ENCODE measurements at places on chromosomes 16 and 17. TPM values are rescaled to one million over a fixed set of nuclear protein-coding genes. Genes with fewer than 3 reads are reported as not detected.

Gene SPIRE2
- total RNA-seq: 0.72 TPM

DNA sequence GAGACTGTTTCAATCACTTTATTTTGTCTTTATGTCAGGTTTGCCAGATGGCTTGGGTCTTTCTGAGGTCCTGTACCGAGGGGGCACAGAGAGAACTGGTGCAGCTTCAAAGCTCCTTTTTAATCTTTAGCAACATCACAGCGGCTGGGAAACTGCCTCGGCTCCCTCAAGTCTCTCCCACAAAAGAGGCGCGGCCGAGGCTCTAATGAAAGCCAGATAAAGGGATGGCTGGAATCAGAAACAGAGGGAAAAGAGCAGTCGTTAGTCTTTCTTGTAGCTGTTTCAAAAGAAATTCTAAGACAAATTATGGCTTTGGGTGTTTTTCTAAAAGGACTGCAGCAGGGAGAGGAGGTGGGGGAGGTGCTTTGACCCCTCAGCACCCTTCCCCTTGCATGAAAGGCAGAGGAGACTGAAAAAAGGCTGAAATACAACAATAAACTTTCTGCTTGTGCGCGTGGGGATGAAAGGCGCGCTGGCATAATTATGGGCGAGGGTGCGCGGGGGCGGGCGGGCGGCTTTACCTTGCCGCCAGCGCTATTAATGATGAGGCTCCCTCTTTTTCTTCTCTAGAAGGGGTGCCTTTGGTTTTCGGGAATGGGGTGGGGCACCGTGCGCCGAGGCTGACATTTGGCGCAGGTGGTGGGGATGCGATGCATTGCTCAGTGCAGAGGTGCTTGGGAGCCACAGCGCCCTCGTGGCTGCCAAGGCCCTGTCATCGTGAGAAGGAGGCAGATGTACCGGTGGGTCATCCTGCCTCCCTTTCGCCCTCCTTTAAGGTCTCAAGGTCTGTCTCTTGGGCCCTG, 22.3 kb upstream of the BRD7 start:
- DNase-seq: no peak
- peaks cover 22% of the 10 kb centered on the region for H3K27me3 ChIP-seq
- H3K36me3 ChIP-seq: no peaks in the 10 kb centered on the region
- no peak overlapping the region for H3K27ac ChIP-seq
- no peaks in the 10 kb centered on the region for H3K4me1 ChIP-seq
- H3K4me3 ChIP-seq: no peak overlapping the region

GRCh38 chr17:82851381-82851780, 11.6 kb upstream of the ZNF750 start:
- no peaks in the 10 kb centered on the region for H3K27me3 ChIP-seq
- no peak overlapping the region for H3K27ac ChIP-seq
- no peaks in the 10 kb centered on the region for H3K4me1 ChIP-seq
- DNase-seq: no peak
- no peak overlapping the region for H3K4me3 ChIP-seq
- peaks cover 4% of the 10 kb centered on the region for H3K36me3 ChIP-seq

Gene LRRC46
- not detected for total RNA-seq

Gene TLCD2
- 0.83 TPM for total RNA-seq

DNA sequence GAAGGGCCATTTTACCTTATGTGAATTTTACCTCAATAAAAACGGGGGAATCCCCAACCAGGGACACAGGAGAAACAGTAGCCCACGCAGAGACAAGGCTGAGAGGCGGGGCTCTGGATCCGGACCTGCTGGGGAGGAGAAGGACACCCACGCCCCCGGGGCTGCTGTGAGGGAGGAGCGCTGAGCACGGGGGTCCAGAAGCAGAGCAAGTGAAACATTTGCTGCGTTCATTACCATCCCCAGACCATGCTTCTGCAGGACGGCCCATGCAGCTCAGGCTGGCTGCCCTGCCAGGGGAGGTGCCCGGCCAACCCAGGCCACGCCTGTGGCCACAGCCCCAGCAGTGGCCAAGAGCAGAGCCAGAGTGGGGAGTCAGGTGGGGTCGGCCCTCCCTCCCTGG, 50.0 kb downstream of the KCNJ18 start:
- H3K27ac ChIP-seq: no peak overlapping the region
- H3K27me3 ChIP-seq: no peaks in the 10 kb centered on the region
- H3K36me3 ChIP-seq: no peaks in the 10 kb centered on the region
- no peak overlapping the region for H3K4me3 ChIP-seq

Gene ABCC11
- under 0.01 TPM for total RNA-seq

DNA sequence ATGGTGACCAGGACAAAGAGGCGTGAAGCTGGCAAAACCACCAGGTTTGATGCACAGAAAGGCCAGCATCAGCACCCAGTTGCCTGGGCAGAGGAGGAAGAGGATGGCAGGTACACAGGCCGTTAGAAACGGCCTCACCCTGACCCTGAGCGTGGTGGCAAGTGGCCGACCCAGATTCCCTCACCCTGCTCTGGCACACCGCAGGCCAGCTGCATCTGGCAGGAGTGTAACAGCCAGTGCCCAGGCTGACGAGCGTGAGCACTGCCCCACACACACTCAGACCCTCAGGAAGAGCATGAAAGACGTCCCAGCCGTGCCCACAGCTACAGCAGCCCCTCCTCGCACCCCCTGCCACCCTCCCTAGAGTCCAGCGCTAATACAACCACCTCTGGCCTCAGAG, 82.0 kb downstream of the ANKRD11 start:
- H3K27ac ChIP-seq: no peak overlapping the region
- H3K4me1 ChIP-seq: peaks cover 34% of the 10 kb centered on the region
- no peaks in the 10 kb centered on the region for H3K27me3 ChIP-seq
- H3K36me3 ChIP-seq: no peaks in the 10 kb centered on the region
- no peak overlapping the region for H3K4me3 ChIP-seq
- no peak for DNase-seq

Gene TMEM235
- total RNA-seq: not detected

Gene CHD9NB
- total RNA-seq: 1.1 TPM

DNA sequence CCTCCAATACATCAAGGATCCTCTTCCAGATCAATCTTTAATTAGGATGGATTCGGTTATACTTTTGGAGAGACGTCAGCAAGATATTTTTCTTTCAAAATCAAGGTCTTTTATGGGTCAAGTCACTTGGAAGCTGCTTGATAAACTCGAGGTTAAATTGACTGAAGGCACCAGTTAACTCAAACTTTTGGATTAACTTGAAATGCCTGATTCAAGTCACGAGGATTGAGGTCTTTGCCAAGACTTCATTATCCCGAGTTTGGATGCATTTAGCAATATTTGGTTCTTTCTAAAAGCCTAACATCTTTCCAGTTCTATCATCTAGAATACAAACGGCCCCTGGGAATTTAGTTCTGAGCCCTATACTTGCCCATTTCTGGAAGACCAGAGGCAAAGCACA, 82.9 kb downstream of the MYH11 start:
- H3K27ac ChIP-seq: no peak overlapping the region
- peaks cover 4% of the 10 kb centered on the region for H3K27me3 ChIP-seq
- H3K4me1 ChIP-seq: peaks cover 2% of the 10 kb centered on the region
- no peak overlapping the region for H3K4me3 ChIP-seq

DNA sequence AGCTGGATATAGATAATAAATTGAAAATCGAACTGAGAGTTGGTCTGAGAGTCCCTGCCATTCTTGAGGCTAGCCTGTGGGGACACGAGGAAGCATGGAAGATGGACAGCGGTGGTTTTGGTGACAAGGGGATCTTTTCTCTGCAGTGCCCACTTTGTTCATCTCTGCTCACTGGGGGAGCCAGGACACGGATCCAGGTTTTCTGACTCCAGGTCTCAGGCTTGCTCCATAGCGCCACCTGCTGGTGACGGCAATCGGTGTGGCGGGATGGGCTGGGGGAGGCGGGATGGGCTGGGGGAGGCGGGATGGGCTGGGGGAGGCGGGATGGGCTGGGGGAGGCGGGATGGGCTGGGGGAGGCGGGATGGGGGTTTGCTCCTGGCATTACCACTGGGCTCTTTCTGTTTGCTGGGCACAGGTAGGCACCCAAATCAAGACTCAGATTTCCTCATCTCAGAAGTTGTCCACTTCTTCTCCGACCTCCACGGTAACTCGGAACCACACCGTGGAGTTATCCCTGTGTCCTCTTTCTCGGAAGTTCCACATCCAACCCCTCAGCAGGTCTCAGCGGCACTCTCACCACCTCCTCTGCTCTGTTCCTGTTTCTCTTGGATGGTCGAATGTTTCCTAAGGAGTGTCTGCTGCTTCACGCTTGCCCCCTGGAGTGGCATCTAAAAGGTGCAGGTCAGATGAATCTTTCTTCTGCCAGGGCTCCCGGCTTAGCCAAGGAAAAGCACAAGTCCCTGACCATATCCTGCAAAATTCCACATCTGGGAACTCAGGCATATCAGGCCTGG, 142.4 kb downstream of the CYLD start:
- H3K4me1 ChIP-seq: no peaks in the 10 kb centered on the region
- no peak overlapping the region for H3K27ac ChIP-seq
- no peaks in the 10 kb centered on the region for H3K36me3 ChIP-seq
- H3K4me3 ChIP-seq: no peak overlapping the region

DNA sequence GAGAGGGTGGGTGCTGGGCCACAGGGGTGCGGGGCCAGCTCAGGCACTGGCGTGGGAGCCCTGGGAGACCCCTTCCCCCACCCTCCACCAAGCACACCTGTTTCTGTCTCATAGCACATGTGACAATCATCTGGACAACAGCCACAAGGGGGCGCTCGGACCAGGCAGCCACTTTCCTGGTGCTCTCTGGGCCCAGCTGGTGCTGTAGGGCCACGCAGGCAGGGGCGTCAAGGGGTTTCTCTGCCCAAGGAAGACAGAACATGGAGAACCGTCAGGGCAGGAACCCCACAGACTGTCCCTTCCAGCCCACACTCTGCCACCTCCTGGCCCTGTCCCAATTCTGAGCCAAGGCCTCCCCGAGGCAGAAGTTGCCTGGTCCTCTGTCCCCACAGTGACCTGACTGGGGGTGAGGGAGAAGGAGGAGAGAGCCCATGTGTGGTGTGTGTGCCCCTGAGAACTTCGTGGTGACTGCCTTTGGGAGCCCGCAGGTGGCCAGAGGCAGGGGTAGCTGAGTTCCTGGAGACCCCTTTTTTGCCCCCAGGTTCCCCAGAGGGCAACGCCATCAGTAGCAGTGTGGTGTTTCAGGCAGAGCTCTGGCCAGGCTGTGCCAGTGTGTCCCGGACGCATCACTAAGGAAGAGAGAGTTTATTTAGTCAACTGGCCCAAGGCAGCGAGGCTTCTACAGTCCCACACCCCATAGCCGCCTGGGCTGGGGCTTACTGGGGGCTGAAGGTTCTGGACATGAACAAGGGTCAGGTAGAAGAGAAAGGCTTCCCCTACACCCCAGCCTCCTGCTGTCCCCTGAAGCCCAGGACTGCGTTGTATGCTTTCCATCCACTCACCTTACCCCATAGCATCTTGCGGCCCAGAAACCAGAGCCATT, 3.1 kb upstream of the SETD6 start:
- peak; percentile 55 for DNase-seq
- H3K4me3 ChIP-seq: no peak overlapping the region
- no peaks in the 10 kb centered on the region for H3K27me3 ChIP-seq
- 0 out of 2 replicates have a peak, but pooled peaks cover 2% of the 10 kb centered on the region for H3K4me1 ChIP-seq

DNA sequence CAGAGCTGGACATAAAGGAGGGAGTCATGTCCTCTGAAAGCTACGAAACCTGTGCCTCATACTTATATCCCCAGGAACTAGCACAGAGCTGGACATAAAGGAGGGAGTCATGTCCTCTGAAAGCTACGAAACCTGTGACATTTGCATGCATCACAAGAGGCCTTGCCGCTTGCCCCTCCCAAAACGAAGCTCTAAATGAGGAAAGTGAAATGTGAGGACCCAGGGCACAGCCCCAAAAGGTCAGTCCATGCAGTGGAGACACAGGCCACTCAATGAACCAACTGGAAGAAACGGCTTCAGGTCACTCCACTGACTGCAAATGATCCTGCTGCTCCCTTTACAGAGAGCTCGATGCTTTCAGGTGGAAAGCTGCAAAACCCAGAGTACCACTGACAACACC, 38.3 kb downstream of the COG7 start:
- H3K27me3 ChIP-seq: no peaks in the 10 kb centered on the region
- no peak overlapping the region for H3K27ac ChIP-seq
- DNase-seq: no peak
- peaks cover 4% of the 10 kb centered on the region for H3K4me1 ChIP-seq
